ENCODE measurements at places on chromosomes 5 and 9.
A peak's percentile ranks its signal among the peaks of the same experiment; 100 is the strongest.

DNA sequence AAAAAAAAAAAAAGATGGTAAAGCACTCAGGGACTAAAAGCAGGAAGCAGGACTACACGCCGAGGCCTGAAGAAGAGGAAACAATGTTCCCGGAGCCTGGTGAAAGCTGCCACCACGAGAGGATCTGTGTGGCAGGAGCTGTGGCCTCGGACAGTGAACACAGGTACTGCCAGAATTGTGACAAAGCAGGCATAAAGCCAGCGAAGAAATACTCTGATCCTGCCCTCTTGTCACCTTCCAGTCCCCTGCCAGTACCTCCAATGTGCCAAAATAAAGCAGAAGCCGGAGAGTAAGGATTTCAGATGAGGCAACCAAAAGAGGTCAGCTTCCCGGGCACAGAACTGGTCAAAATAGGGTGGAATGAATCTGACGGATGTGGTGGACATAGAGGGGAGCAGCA lies 211.5 kb upstream of the TARS1 start:
- DNase-seq = no peak

GRCh38 chr9:27625751-27626150 lies 52.5 kb upstream of the C9orf72 start:
- DNase-seq = no peak

GRCh38 chr9:70574151-70574837 lies 159.8 kb upstream of the KLF9 start:
- DNase-seq = no peak

DNA sequence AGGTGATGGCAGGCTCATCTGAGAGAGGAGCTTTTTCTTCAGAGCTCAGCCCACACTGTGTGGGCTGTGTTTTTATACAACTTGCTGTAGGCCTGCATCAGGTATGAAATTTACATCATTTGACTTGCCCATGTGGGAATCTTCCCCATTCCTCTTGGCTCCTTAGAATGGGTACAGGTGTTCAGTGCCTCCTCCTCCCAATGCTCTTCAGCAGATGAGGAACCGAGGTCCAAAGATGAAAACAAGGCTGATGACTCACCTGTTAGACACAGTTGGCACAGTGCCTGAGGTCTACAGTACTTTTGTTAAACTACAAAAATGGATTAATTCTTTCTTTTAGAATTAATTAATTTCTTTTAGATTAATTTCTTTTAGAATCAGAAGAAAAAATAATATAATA lies 20.8 kb downstream of the PAPPA start:
- no peak for DNase-seq

GRCh38 chr5:137220523-137220927 lies 278.6 kb downstream of the SPOCK1 start:
- peak; percentile 63 for DNase-seq
